ENCODE measurements at places on chromosomes 2 and 18.

DNA sequence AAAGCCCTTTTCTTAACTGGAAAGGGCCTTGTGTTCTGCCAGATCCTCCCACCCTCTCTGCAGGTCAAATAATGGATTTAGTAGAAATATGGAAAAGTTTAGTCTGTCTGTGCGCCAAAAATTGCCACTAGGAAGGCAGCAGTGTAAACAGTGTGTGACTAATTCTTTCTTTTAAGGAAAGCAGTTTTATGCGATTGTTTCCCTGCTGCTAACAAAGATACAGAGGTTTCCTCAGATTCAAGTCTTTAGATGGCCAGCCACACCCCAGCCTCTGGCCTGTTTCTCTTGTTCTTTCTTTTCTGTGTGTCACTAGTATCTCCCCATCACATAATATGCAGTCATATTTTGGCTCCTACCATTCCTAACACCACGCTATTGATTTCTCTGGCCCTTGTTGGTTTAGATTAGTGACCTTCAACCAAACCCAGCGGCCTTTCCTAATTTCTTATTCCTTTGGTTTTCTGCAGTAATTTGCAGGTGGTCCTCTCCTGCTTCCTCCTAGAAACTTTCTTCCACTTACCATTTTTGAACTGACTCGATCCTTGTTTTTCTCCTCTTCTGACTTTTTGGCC lies 157.4 kb downstream of the LTBP1 start:
- DNase-seq, result no peak

DNA sequence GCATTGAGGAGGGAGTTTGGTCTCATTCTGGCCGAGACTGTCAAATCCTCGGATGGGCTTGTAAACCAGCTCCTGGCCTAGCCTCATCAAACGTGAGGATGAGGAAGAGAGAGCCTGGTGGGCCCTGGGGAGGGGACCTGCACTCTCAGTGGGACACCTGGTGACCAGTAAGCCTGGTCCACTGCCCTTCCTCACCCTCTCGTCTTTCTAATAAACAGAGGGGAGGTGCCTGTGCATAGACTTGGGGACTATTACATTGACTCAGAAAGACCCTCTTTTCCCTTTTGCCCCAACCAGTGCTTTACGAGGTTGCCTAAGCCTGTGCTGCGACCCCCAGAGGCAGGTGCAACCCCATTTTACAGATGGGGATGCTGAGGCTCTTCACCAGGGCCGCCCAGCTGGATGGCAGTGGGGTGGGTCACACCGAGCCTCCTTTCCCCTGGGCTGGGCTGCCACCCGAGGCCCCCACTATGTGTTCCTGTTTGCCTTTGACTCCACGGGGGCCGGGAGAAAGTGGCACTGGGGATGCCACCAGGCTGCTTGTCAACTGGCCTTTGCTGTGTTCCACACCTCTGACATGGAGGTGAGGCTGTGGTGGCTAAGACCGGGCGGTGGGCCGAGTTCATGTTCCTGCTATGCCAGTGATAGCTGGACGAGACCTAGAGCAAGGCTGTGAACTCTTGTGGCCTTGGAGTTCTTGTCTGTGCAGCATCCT lies 85.9 kb downstream of the GLI2 start:
- DNase-seq, result no peak

DNA sequence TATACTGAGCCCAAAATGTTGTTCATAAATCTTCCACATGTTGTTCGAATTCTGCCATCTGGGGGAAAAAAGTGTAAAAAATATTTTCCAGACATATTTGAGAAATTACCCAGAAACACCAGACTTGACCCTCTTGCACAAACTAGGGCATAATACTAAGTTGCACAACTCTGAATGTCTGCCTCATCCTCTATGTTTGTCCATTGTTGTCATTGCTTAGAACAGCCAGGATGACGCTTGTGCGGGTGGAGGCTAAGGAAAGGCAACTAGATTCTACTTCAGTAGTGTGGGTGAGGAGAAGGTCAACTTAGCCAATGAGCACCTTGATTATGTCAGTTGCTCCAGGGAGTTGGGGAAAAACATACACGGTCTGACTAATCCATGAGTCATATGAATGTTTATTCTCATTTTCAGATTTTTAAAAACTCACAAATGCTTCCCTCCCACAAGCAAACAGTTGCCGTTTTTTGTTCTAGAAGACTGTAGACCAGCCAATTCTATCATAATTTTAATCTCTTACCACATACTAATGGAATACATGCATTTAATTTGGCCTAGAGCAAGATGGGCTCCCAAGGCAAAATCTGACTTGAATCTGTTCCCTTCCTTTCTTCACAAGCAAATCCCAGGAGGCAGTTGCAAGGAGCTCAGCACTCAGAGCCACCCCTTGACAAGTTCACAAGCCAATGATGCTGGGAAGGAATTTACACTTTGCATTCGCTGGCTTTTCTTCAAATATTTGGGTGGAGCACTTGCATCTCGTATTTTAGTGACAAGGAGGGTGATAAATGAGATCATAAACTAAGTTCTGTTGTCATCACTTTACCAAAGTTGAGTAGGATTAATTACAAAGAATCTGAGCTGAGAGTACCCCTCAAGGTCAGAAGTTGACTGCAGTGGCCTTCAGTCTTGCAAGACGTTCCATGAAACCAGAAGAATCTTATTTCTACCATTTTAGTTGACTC lies 163.2 kb upstream of the TWIST2 start:
- DNase-seq, result no peak

- no peak for DNase-seq
These were observed 115.4 kb upstream of the STK17B start for GRCh38 chr2:196286821-196287220.

GRCh38 chr2:69583321-69583833 lies 60.2 kb downstream of the AAK1 start:
- DNase-seq, result no peak

DNA sequence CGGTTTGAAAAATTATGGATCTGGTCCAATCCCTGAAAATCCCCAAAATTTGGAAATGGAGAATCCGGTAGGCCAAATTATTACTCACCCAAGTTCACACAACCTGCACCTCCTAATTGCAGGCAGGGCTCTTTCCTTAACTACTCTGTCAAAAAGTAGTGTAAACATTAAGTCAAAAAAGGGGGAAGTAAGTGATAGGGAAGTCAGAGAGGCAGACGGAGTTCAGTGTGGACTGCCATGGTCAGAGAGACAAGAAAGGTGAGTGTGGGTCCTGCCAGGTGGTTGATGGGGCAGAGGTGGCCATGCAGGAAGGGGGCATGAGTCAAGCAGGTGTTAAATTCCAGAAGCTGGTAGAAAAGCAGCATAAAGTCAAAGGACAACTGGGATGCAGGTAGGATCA lies 104.7 kb upstream of the STPG4 start:
- no peak for DNase-seq

DNA sequence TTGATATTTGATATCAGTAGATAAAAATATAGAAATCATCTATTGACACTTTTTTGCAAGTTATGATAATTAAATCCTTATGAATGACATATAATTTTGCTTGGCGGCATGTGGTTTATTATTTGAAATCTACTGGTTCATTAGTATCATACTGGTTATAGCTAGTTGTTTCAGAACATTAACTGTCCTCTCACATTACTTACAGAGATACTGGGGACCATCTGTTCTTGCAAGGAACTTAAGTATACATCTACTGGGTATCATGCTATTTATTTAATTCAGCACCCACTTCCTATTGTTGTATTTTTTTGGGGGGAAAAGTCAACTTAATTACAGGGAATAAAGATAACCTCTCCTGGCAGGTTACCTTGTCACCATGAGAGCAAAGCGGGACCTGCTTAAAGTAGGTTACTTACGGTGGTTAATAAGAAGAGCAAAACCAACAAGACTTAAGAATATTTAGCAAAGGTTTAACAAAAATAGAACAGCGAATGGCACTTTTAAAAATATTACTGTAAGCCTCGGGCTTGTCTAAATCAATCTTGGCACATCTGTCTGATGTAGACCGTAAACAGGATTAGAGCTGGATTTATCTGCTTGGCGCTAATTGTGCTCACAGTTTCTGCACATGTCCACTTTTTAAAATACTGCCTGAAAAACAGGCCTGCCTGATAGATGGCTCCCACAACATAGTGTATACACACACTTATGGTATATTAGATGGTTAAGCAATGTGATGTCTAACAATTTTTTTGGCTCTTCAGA lies 41.8 kb downstream of the CERKL start:
- no peak for DNase-seq

DNA sequence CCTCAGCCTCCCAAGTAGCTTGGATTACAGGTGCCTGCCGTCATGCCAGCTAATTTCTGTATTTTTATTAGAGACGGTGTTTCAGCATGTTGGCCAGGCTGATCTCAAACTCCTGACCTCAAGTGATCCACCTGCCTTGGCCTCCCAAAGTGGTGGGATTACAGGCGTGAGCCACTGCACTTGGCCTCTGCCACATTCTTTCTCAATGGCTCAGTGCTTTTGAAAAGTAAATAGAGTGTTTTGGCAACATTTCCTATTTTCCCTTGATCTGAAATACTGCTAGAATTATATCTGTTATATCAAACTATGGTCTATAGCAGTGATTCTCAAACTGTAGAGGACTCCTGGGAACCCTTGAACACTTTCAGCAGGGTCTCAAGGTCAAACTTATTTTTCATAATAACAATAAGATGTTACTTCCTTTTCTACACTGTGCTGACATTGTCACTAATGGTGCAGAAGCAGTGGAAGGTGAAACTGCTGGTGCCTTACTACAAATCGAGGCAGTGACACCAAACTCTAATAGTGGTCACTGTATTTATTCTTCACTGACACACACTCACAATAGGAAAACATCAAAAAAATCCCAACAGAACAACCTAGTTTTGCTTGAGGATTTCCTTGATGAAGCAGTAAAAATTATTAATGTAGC lies 10.6 kb downstream of the DAW1 start:
- no peak for DNase-seq
